Thoracic aorta (tissue), 2 donors: ENCODE measurements at places on chromosomes 2 and 18.

- no peaks in the 10 kb centered on the region for H3K27me3 ChIP-seq
- peaks cover 10% of the 10 kb centered on the region for H3K4me1 ChIP-seq
- DNase-seq = no peak
- H3K36me3 ChIP-seq = no peaks in the 10 kb centered on the region
These were observed 3.2 kb upstream of the GPR155 start for GRCh38 chr2:174490051-174490450.

- peak overlapping the region; percentile 95 for H3K27ac ChIP-seq
- H3K4me1 ChIP-seq = peaks cover 15% of the 10 kb centered on the region
- no peaks in the 10 kb centered on the region for H3K27me3 ChIP-seq
- DNase-seq = no peak
These were observed 1.6 kb upstream of the ADNP2 start for GRCh38 chr18:80107426-80107825.

GRCh38 chr2:144357623-144358373 is 162.1 kb downstream of the ZEB2 start:
- H3K36me3 ChIP-seq = no peaks in the 10 kb centered on the region
- peak overlapping the region; percentile 18 for H3K27ac ChIP-seq
- no peak for DNase-seq
- H3K4me1 ChIP-seq = peaks cover 7% of the 10 kb centered on the region
- H3K27me3 ChIP-seq = no peaks in the 10 kb centered on the region
- no peak overlapping the region for H3K4me3 ChIP-seq

- no peaks in the 10 kb centered on the region for H3K4me1 ChIP-seq
- no peak overlapping the region for H3K27ac ChIP-seq
- H3K36me3 ChIP-seq = no peaks in the 10 kb centered on the region
- H3K4me3 ChIP-seq = no peak overlapping the region
These were observed 160.0 kb upstream of the GCFC2 start for GRCh38 chr2:75870651-75871137.

DNA sequence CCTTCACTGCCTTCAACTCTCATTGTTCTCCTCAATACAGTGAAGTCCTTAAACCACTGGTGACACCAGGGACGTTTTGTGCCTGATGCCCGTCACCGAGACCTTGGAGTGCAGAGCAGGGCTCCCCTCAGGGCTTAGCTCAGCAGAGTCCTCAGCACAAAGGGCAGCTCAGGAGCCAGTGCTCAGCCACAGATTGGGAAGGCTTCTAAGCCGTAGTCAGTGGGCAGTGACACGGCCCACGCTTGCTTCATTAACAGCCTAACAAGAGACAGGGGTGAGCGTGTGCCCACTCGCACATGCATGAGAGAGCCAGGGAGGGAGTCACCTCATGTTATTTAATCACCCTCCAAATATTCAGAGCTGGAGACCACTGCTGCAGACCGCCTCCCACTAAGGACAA is 137.5 kb downstream of the SH3RF3 start:
- no peaks in the 10 kb centered on the region for H3K27me3 ChIP-seq
- H3K27ac ChIP-seq = no peak overlapping the region
- peaks cover 23% of the 10 kb centered on the region for H3K4me1 ChIP-seq
- no peaks in the 10 kb centered on the region for H3K36me3 ChIP-seq
- no peak for DNase-seq

DNA sequence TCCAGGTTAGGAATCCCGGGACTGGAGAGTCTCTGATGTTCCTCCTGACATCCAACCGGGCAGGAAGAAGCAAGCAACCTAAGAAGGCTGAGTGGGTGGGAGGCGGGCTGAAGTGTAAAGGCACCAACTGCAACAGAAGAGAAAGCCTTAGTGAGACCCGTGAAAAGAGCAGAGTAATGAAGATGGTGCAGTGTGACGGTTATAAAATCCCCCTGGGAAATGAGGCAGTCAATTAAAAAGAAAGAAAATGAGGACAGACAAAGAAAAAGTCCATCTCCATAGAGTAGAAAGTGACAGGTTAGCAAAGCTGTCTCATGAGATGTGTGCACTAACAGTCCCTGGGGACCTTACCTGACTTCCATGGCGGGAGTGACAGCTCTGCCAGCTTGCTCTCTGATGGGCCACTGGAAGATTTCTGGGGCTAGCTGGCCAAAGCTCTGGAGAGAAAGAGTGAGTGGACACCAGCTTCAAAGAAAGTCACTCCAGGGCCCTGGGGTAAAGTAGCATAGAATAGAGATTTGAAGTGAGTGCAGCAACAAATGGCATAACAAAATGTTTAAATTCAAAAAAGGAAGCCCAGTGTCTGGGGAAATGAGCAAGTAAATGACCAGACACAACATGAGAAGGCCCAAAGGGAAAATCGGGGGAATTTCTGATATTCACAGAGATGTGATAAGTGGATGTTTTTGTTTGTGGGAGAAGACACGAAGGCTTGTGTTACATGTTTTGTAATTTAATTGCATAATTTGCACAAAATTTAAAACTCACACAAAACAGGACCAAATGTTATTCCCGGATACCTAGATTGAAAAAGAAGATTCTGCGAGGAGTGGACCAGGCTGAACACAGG is 44.1 kb upstream of the IGFBP2 start:
- H3K4me1 ChIP-seq = peaks cover 14% of the 10 kb centered on the region
- DNase-seq = no peak
- H3K27ac ChIP-seq = no peak overlapping the region
- H3K4me3 ChIP-seq = no peak overlapping the region
- H3K27me3 ChIP-seq = no peaks in the 10 kb centered on the region

GRCh38 chr2:9755008-9755407 is 88.3 kb upstream of the TAF1B start:
- H3K27ac ChIP-seq = no peak overlapping the region
- no peak overlapping the region for H3K4me3 ChIP-seq
- H3K4me1 ChIP-seq = peaks cover 10% of the 10 kb centered on the region
- H3K27me3 ChIP-seq = no peaks in the 10 kb centered on the region
- no peaks in the 10 kb centered on the region for H3K36me3 ChIP-seq
- DNase-seq = no peak
